ENCODE measurements at places on chromosomes 5 and 9.

DNA sequence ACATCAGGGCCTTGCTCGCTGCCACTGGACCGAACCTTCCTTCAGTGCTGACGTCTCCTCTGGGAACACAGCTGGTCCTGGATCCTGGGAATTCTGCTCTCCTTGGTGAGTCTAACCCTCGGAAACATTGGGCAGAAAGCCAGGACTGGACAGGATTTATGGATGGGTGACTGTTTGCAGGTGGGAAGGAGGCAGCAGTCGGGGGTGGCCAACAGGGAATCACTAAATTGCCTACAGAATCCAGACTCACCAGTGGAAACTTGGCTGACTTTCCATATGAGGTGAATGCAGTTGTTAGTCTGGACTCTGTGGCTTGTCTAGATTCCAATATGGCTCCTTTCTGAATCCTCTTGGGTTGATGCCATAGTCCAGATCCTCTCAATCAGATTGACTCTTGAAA, 203.1 kb downstream of the SAXO1 start:
- DNase-seq: no peak

- DNase-seq: no peak
Observed at GRCh38 chr5:159504106-159504856, 174.0 kb upstream of the IL12B start.

DNA sequence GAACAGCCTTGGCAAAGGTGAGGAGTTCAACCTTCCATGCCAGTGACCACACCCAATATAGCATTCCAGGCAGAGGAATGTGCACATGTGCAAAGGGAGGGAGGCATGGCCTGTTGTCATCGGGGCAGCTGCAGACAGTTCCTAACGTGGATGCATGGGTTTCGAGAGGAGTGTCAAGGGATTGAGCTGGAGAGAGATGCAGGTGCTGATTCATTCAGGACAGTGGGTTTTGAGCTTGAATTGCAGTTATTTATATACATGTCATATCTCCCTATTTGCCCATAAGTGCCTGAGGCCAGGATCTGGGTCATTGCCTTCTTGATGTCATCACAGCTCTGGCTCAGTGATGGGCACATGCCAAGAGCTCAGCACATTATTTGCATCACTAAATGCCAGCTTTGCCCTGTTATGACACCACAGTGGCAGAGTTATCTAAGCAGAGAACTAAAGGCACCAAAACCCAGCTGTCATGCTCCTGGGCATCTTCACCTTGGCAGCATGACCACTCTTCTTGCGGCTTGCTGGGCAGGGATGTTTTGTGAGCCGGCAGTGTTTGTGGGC, 278.0 kb downstream of the NTRK2 start:
- no peak for DNase-seq

DNA sequence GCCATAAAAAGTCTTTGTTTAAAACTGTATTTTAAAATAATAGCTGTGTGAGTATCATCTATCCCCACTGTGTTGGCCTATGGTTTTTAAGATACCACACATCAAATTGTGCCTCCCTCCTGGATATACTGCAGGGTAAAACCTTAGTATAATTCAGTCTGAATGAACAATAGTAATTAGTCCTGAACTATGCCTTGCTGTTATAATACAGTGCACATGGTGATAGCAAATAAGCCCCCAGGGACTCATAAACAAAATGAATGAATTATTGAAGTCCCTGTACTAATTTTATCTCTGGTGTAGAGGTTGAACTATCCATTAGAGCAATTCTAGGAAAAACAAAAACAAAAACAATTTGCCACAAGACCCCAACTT, 142.7 kb upstream of the ADAMTSL1 start:
- DNase-seq: no peak

- DNase-seq: no peak
Observed at GRCh38 chr9:105890046-105890822, 195.9 kb downstream of the TMEM38B start.

DNA sequence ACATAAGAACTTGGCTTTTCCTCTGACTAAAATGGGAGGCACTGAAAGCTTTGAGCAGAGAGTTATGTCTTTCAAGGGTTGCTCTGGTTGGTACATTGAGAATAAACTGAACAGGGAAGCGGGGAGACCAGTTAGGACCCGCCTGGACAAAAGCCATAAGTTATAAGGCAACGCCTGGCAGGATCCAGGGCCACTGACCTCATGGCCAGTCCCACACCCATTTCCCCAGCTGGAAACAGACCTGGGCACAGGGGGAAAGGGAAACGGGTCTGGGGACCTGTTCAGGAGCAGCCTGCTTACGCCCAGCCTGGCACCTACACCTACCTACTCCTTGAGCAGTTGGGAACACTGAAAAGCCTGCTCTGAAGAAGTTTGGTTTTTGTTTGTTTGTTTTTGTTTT, 1.3 kb downstream of the SPINK4 start:
- no peak for DNase-seq

- no peak for DNase-seq
Observed at GRCh38 chr9:30630459-30630858, 1754.0 kb upstream of the ACO1 start.
